ENCODE measurements at places on chromosomes 13 and 19.

GRCh38 chr13:32838945-32839344, 177.3 kb upstream of the KL start:
- no peak for DNase-seq

DNA sequence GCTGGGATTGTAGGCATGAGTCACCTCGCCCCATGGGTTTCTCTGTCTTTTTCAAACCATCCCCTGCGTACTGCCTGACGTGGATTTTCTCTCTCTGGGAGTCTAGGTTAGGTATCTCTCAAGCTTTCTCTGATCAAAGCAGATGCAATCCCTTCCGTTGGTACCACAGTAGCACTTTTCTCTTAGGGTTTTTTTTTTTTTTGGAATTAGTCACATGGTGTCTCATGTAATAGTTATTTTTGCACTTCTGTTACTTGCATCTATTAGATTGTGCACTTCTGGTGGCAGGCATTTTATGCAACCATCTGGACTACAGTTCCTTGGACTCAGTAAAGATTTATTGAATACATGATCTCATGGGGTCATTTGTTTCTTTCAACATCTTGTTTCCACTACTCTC, 72.1 kb downstream of the GPC6 start:
- no peak for DNase-seq

DNA sequence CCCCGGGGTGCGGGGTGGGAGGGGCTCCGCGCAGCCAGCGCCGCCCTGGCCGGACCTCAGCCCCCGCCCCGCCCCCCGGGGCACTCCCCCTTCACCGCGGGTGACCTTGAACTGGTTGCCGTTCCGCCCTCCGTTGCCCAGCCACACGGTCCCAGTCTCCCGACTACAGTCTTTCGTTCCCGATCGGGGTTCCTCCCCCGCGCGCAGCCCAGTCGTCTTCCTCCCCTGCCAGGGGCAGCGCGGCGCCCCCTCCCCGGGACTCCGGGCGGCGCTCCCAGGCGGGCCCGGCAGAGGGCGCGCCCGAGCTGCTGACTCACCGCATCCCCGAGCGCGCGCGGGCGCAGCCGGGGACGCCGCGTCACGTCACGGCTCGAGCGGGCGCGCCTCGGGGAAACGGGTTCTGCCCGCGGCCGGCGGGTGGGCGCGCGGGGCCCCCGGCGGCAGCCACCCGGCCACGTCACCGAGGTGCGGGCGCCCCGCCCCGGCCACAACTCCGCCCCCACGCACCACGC, 459 bp downstream of the MIDN start:
- DNase-seq, result no peak

DNA sequence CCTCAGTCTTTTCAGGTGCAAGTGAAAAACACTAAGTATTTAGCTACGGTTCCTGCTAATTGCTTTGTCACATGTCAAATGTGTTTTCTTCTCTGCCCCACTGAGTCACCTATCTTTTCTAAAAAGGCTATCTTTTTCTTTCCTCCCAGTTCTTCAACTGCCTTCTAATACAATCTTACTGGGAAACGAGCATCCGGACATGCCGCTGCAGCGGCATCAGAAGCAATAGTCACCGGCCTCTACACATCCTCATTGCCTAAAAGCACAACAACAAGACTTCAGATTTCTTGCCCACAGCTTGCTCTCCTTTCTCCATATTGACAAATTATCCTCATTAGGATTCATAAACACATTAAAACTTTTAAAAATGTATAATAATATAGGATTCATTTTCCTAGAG, 1.2 kb downstream of the PCDH9 start:
- DNase-seq, result no peak

DNA sequence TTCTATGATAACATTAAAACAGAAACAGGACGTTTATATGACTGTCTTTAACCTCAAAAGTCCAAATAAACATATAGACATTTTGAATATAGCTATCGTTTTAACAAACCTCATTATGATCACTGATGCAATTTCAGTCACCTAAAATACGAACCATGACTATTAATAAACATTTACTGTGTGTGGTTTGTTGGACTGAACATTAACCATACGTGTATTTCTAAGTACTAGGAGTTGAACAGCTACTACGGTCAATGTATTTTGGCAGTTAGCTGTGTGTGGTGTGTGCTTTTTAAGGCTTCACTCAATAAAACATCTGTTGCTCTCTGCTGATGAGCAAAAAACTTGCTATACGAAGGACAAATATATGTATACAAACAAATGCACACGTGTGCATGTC, 281.4 kb downstream of the ABCC4 start:
- DNase-seq, result no peak

DNA sequence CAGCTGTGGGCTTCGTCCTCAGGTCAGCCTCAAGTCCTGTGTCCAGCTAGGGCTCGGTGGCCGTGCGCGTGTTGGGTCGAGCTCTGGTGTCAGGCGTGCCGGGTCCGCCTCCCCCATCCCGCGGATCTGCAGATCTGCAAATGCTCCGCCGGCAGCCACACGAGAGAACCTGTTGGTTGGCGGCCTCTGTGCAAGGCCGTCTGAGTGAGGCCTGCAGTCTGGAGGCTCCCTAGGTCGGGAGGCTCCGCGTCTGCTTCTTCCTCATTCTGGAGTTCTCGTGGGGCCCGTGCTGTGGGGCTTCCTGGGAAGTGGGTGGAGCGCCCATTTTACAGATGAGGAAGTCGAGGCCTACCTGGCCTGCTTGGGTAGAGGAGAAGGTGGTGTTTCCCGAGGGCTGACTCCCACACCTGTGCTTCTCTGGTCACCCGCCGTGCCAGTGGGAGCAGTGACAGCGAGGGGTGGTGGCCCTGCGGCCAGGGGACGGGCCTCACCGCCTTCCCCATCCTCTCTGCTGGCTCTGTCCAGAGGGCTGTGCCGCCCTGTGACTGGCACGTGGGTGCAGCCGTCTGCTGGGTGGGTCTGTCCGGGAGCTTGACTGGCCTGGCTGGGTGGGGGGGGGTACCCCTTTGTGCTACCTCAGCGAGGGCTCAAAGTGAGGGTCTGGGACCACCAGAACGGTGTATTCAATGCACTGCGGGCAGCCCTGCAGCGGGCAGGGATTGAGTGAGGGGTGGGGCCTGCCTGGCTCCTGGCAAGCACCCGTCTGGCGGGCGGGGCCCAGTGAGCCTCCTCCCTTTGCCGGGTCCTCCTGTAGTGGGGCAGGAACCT, 3.3 kb downstream of the CSNK1G2 start:
- DNase-seq, result no peak

- DNase-seq, result no peak
Measured at GRCh38 chr19:15779756-15780476, 7.5 kb upstream of the OR10H5 start.
